ENCODE measurements at places on chromosomes 12 and 14.

GRCh38 chr14:96904201-96904600, 107.0 kb downstream of the VRK1 start:
- DNase-seq = no peak

DNA sequence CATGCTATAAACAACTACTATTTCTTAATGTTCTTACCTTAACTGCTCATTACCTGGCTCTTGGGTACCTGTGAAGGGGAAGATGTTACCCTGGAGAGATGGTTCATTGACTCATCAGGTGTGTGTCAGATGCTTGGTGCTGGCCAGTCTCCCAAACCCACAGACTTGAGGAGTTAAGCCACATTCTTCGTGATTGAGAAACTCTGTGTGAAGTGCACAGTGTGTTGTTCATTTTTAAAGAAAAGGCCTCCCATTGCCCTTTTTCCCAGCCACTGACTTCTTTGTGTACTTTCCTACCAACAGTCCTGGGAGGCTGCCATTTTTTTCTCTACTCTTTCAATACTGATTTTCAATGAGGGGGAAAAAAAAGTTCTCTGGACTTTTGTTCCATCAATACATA, 3.2 kb downstream of the MGST1 start:
- DNase-seq = no peak

GRCh38 chr12:2477009-2477766, 317.6 kb upstream of the FKBP4 start:
- DNase-seq = no peak

GRCh38 chr12:45730348-45731189, 1.1 kb downstream of the ARID2 start:
- no peak for DNase-seq

DNA sequence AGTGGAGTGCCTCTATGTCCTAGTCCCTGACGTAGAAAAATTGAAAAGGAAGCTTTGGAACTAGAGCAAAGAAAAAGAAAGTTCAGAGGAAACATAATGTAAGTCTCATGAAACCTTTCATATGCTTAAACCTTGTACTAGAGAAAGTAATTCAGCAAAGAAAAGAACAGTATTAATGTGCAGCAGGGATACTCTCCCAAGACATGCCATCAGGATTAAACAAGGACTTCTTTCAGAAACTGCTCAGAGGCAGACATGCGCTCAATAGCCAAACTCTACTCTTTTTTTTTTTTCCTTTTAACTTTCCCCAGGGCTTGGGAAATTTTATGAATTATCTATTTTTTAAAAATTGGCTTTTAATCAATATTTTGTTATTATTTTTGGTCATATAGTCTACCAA, 7.1 kb upstream of the ASB8 start:
- no peak for DNase-seq

DNA sequence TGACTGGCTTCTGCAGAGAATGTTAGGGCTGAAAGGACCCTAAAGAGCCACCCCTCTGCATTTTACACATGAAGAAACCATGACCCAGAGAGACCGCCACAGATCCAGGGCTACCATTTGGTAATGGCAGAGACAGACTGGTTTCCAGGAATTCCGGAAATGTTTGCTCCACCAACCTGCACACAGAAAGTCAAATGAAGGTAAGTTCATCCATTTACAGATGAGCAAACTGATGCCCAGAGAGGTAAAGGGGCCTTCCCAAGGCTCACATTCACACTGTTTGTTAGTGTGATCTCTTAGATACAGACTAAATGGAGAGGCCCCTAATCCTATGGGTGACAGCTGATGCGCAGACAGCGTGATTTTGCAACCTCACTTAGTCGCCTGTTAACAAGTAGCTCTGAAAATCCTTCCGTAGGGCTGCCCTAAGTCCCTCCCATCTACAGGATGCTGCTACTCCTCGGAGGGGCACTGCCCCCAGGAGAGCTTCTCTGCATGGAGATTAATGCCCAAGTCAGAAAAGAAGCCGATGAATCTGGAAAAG, 33.8 kb downstream of the ZFP36L1 start:
- no peak for DNase-seq

DNA sequence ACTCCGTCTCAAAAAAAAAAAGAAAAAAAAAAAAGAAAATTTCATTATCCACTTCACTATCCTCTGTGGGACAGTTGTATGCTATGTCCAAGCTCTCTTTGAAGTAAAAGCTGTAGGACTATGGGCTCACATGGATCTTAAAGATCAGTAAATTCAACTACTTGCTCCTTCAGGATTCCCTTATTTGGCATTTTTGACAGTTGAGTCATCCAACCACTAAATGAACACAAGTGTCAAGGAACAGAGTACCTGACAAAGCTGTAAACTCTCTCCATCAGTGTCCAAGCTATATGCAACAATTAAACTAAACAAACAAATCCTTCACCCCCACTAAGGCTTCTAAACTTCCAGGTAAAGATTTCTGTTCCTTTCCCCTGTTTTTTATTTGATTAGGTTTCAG, 177.0 kb downstream of the CEP128 start:
- DNase-seq = no peak

Data from stimulated activated CD8-positive, alpha-beta memory T cell treated with anti-CD3 and anti-CD28 coated beads, Interleukin-4, amount 100 ng/mL, for 1 hour (primary cell).